ENCODE measurements at places on chromosomes 6 and 20. TPM values are rescaled to one million over a fixed set of nuclear protein-coding genes. Genes with fewer than 3 reads are reported as not detected.

- no peak overlapping the region for H3K27ac ChIP-seq
- no peak overlapping the region for H3K4me3 ChIP-seq
- H3K36me3 ChIP-seq: peaks cover 33% of the 10 kb centered on the region
- H3K4me1 ChIP-seq: peaks cover 14% of the 10 kb centered on the region
These were observed 404.5 kb downstream of the SYNE1 start for GRCh38 chr6:152232501-152233151.

DNA sequence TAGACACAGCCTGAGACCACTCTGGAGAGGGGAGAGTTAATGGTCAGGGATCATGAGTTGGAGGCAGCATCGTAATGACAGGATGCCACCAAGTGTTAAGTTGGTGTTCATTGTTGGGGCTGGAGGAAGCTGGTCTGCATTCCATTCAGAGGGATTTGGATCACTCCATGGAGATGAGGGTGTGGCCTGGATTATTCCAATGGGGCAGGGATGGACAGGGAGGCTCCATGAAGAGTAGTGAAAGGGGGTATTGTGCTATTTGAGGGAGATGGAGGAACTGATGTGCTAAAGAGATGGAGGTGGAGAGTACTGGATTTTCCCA, 1.1 kb downstream of the SAPCD1 start:
- H3K27ac ChIP-seq: no peak overlapping the region
- H3K27me3 ChIP-seq: no peaks in the 10 kb centered on the region
- DNase-seq: no peak
- H3K36me3 ChIP-seq: no peaks in the 10 kb centered on the region

- H3K4me3 ChIP-seq: no peak overlapping the region
- peaks cover 27% of the 10 kb centered on the region for H3K27me3 ChIP-seq
- DNase-seq: no peak
- H3K4me1 ChIP-seq: no peaks in the 10 kb centered on the region
- no peak overlapping the region for H3K27ac ChIP-seq
- no peaks in the 10 kb centered on the region for H3K36me3 ChIP-seq
These were observed 1.6 kb downstream of the DSP start for GRCh38 chr6:7542874-7543624.

GRCh38 chr6:146369866-146370265, 173.8 kb upstream of the RAB32 start:
- H3K27me3 ChIP-seq: no peaks in the 10 kb centered on the region
- no peak for DNase-seq
- H3K36me3 ChIP-seq: no peaks in the 10 kb centered on the region
- H3K27ac ChIP-seq: no peak overlapping the region
- H3K4me1 ChIP-seq: no peaks in the 10 kb centered on the region

DNA sequence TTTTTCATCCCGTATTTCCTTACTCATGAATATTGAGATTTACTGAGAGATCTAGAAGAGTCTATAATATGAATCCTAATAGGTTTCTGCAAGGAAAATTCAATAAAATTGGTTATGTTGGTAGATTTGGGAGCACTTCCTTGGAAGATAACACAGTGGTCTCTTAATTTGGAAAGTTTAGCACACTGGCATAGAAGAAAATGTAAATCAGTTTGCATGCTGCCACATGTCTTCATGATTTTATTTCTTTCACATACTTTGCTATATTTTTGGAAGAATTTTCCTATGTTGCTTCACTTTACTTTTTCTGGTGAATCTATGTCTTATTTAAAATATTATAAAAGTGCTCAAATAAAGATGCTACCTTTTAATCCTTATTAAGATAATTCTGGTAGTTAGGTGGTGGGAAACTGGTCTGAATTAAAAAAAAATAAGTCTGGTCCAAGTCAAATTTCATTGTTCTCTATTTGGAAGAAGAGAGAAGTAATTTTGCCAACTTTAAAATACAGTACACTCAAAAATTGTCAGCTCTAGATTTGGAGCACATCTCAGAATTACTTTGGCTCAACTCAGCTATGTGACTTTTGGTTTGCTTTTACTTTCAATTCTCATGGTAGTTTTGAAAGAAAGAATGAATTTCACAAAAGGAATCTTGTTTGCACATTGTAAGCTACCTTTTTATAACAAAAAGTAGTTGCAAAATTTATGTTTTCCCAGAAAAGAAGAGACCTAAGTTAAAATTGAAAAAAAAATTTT, 197.3 kb downstream of the CENPW start:
- H3K27me3 ChIP-seq: no peaks in the 10 kb centered on the region
- no peaks in the 10 kb centered on the region for H3K36me3 ChIP-seq
- DNase-seq: no peak
- H3K27ac ChIP-seq: no peak overlapping the region

GRCh38 chr6:132202574-132202973, 198.7 kb downstream of the MOXD1 start:
- no peaks in the 10 kb centered on the region for H3K36me3 ChIP-seq
- H3K27me3 ChIP-seq: no peaks in the 10 kb centered on the region
- H3K4me3 ChIP-seq: no peak overlapping the region
- H3K4me1 ChIP-seq: no peaks in the 10 kb centered on the region

GRCh38 chr20:3074812-3075211, 3.4 kb downstream of the OXT start:
- no peak overlapping the region for H3K27ac ChIP-seq
- no peak for DNase-seq
- no peaks in the 10 kb centered on the region for H3K4me1 ChIP-seq
- H3K27me3 ChIP-seq: no peaks in the 10 kb centered on the region
- no peaks in the 10 kb centered on the region for H3K36me3 ChIP-seq
- no peak overlapping the region for H3K4me3 ChIP-seq

- no peak overlapping the region for H3K4me3 ChIP-seq
- H3K27ac ChIP-seq: no peak overlapping the region
- peaks cover 29% of the 10 kb centered on the region for H3K36me3 ChIP-seq
- no peaks in the 10 kb centered on the region for H3K27me3 ChIP-seq
- H3K4me1 ChIP-seq: no peaks in the 10 kb centered on the region
These were observed 8.3 kb upstream of the TNXB start for GRCh38 chr6:32117461-32117860.

The LPA gene
- total RNA-seq: not detected

The SMPDL3A gene
- 0.27 TPM for total RNA-seq

The TBX18 gene
- not detected for total RNA-seq

The HLA-DOB gene
- total RNA-seq: 2.3 TPM

The NRSN1 gene
- not detected for total RNA-seq
